ENCODE measurements at places on chromosomes 16 and 17.
A peak's percentile ranks its signal among the peaks of the same experiment; 100 is the strongest.

- no peak for DNase-seq
Measured at GRCh38 chr16:59046335-59046734, 312.2 kb upstream of the GOT2 start.

- DNase-seq, result peak; percentile 46
Measured at GRCh38 chr17:8016632-8017424, 14.4 kb downstream of the GUCY2D start.

- DNase-seq, result no peak
Measured at GRCh38 chr16:30131869-30132475, 9.0 kb upstream of the MAPK3 start.

GRCh38 chr17:56499799-56500388 is 93.6 kb upstream of the NOG start:
- DNase-seq, result no peak

GRCh38 chr17:58832514-58832913 is 76.9 kb downstream of the PPM1E start:
- no peak for DNase-seq

GRCh38 chr16:56866955-56867830 is 2.2 kb downstream of the SLC12A3 start:
- DNase-seq, result peak; percentile 18

- no peak for DNase-seq
Measured at GRCh38 chr16:79659344-79659743, 58.8 kb upstream of the MAF start.

DNA sequence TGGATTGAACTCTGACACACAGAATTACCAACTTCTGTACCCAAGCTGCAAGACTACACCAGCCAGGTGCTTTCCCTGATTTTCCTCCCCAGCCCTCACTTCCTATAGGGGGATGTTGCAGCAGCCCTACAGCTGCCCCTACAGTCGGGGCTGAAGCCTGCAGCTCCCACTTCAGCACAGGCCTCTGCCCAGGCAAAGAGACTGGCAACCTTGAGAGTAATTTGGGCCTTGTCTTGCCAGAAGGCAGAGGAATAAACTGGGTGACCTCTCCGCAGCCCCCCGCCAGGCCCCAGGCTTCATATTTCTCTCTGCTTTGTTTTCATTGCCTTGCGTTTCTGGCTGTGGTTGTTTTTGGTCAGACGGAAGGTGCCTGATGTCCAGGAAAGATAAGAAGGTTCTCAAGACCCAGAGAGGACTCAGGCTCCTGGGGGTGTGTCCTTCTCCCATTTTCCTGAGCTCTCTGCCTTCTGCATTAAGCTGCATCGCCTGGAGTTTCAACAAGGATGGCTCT is 32.0 kb downstream of the SLC6A4 start:
- DNase-seq, result no peak

DNA sequence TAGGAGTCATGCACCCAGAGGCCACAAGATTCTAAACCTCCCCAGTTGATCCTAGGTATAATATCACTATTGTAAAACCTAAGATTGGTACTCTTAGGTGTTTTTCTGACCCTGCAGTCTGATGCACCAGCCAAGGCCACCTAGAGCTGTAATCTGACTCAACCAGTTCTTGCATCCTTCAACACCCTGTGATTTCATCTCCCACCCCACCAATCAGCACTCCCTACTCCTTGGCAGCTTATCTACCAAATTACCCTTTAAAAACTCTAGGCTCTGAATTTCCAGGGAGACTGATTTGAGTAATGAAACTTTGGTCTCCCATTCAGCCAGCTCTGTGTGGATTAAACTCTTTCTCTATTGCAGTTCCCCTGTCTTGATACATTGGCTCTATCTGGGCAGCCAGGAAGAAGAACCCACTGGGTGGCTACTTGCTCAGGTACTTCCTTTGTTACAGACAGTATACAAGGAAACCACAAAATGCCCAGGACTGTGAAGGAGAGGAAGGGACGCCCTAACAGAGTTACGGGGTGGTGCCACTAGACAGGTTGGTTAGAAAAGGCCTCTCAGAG is 1.2 kb upstream of the CDIP1 start:
- DNase-seq, result no peak

GRCh38 chr17:81859906-81860755 is at the start of gene P4HB:
TSS of gene P4HB (minus strand) at chr17:81860535. CDS start at chr17:81860471, 64 bp downstream.
- peak; percentile 94 for DNase-seq

DNA sequence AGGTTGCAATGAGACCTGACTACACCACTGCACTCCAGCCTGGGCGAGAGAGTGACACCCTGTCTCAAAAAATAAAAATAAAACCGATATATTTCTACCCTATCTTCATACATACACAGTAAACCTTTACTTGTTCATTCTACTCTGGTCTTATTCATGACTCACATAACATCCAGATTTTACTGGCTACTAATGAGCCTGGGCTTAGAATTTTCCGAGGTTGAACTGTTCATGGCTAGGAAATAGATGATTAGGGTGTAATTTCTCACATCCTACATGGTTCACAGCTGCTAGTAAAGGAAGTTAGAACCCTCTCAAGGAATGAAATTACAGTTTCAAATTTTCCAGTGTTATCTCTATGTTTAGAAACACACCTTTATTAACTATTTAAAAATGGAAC is 14.7 kb downstream of the GSPT1 start:
- no peak for DNase-seq
